ENCODE measurements at places on chromosomes 13 and 19. TPM values are rescaled to one million over a fixed set of nuclear protein-coding genes. Genes with fewer than 3 reads are reported as not detected.
A peak's percentile ranks its signal among the peaks of the same experiment; 100 is the strongest.

FFAR3 gene
- total RNA-seq, result 3.1 TPM

NLRP9 gene
- total RNA-seq, result not detected

UTP14C gene
- total RNA-seq, result 6.1 TPM

ZNF813 gene
- 7.4 TPM for total RNA-seq

RCBTB2 gene
- total RNA-seq, result 1.6 TPM

DNA sequence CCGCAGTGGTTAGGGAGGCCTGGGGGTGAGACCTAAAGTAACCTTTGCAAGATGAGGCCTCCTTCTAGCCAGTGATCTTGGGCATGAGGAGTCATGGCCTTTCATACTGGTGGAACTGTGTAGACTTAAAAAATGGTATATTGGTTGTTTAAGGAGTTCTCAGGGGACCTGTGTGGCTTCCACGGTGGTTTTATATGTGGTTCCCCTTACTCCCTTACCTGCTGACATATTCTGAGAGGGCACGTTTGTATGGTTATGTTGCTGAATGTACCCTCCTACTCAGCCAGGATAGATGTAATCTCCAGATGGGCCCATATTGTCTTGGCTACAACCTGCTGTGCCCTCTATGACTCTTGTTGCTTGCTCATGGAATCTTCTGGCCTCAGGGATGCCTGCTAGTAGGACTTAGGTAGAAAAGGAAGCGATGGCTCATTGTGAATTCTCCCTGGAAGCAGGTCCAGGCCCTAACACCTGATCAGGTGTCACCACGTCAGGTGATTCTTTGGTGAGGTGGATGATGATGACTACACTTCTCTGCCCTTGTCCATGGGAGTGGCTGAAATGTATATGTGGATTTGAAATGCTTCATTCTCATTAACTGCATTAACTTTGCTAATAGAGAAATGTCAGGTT, 1.8 kb downstream of the ZNF460 start:
- peak; percentile 66 for DNase-seq

DNA sequence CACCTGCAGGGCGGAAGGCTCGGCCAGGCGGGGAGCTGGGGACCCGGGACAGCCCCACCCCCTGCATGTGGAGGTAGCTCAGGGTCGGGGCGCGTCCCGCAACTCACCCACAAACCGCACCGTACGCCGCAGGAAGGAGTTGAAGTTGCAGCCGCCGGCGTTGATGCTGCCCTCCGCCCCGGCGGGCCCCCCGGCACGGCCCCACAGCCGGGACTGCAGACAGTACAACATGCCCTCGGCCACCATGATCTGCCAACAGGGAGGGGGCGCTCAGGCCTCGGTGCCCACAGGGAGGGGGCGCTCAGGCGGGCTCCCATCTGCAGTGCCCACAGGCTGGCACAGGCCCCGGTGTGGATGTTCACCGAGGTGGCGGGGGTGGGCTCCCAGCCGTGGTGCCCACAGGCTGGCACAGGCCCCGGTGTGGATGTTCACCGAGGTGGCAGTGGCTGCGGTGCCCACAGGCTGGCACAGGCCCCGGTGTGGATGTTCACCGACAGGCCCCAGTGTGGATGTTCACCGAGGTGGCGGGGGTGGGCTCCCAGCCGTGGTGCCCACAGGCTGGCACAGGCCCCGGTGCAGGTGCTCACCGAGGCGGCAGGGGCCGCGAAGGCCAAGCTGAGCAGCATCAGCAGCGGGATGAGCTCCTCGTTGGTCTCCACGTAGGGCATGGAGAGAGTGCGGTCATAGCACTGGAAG, 6.5 kb downstream of the PLPPR3 start:
- DNase-seq, result no peak

GRCh38 chr19:18408053-18408476, 10.6 kb upstream of the LRRC25 start:
- DNase-seq, result peak; percentile 69

DNA sequence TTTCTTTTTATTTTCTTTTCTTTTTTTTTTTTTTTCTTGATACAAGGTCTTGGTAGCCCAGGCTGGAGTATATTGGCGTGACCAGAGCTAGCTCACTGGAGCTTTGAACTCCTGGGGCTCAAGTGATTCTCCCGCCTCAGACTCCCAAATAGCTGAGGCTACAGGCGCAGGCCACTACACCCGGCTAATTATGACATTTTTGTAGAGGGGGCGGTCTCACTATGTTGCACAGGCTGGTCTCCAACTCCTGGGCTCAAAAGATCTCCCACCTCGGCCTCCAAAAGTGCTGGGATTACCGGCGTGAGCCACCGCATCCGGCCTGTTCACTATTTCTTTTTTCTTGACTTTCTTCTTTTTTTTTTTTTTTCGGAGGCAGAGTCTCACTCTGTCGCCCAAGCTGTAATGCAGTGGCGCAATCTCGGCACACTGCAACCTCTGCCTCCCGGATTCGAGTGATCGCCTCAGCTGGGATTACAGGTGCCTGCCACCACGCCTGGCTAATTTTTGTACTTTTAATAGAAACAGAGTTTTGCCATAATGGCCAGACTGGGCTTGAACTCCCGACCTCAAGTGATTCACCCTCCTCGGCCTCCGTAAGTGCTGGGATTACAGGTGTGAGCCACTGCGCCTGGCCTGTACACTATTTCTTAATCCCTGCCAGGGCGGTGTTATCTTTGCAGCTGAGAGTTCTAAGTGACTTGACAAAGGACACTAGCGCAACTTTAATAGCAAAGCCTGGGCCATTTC, 37.1 kb upstream of the LSM14A start:
- no peak for DNase-seq

DNA sequence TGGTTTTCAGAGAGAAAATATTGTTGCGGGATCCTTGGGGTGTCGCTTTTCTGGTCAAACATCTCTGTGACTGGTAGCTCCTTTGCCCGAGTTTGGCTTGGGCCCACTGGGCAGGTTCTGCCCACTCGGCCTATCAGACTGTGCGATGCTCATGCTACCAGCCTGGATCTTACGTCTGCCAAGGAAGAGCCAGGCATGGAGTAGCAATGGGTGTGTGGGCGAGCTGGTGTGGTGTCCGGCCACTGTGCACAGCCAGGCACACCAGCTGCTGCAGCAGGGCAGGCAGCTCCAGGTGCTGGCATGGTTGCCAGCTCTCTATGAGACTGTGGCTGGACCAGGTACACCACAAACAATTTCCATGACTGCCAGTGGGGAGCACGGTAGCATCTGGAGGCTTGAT, 1351.8 kb upstream of the PCDH20 start:
- DNase-seq, result no peak

DNA sequence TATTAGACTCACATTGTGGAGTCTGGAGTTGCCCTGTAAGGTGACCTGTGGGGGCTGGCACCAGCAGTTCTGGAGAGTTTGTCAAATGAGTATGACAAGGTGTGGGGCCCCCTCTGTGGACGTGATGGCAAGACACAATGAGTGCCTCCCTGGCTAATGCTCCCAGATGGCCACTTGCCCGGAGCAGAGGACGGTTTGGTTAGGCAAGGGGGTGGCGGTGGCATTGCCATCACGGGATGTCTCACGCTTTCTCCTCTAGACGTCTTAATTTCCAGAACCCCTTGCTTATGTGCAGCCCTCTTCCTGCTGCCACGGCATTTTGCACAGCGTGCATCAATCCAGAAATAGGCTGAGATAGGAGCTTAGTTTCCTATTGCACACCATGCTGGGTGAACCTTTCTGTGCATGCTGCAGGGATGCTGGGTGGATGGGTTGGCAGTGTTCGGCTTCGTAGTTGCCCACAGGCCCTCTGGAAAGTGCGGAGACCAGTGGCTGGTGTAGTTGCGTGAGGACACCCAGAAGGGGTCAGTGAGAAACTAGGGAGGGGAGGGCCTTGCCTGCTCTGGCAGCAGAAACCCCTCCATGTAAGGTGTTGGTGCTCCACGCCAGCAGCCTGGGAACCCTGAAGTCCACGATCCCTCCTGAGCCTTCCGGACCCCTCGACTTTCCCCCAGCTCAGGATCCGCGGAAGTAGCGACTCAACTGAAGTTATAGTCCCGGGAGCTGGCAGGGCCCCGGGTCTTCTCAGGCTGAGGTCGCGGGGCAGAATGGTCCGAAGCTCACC, 18.1 kb upstream of the LRP3 start:
- peak; percentile 34 for DNase-seq

- no peak for DNase-seq
Observed at GRCh38 chr13:78867655-78868054, 208.7 kb upstream of the OBI1 start.

DNA sequence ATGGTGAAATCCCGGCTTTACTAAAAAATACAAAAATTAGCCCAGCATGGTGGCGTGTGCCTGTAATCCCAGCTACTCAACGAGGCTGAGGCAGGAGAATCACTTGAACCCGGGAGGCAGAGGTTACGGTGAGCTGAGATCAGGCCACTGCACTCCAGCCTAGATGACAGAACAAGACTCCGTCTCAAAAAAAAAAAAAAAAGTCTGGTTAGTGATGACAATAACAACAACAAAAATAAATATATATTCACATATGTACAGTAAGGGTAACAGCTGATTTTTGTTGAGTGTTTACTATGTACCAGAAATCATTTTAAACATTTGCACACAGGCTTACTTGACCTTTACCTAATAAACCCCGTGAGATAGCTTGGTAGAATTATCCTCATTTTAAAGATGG, 23.0 kb downstream of the RRAS start:
- DNase-seq, result no peak

DNA sequence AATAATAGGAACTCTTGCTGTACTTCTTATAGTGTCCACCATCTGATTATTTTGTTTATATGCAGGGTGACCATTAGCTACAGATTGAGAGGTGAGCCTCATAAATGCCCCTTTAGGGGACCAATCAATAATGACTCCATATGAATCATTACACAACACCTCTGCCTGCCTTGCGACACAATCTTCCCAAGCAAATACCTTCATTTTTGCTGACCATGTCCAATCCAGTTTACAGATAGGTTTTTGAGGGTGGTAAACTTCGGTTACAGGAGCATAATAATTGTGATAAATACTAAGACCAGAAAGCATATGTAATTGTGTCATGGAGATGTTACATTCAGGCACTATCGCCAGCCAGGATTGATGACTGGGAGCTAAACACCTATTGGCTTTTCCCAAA, 23.6 kb upstream of the IL17D start:
- DNase-seq, result no peak

Measured in activated CD4-positive, alpha-beta T cell treated with anti-CD3 and anti-CD28 coated beads for 36 hours (primary cell).